ENCODE measurements at places on chromosomes 2 and 18.

DNA sequence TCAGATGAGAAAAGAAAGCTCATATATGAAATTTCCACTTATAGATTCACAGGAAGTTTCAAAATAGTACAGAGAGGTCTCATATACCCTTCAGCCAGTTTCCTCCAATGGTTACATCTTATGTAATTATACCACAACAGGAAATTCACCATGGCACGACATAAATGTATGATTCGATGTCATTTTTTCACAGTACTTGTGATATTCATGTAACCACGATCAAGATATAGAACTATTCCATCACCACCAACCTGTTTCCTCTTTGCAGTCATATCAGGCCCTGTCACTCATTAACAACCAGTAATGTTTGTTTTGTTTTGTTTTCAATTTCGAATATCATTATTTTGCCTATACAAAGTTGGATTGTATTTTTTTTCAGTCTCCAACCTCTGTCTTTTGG, 314.3 kb upstream of the POU3F3 start:
- no peak for DNase-seq

GRCh38 chr2:152695763-152696162, 21.5 kb downstream of the PRPF40A start:
- no peak for DNase-seq

GRCh38 chr2:239233576-239233975, 167.2 kb downstream of the HDAC4 start:
- no peak for DNase-seq

- DNase-seq: no peak
Measured at GRCh38 chr2:41837610-41838009, 210.2 kb upstream of the PKDCC start.

DNA sequence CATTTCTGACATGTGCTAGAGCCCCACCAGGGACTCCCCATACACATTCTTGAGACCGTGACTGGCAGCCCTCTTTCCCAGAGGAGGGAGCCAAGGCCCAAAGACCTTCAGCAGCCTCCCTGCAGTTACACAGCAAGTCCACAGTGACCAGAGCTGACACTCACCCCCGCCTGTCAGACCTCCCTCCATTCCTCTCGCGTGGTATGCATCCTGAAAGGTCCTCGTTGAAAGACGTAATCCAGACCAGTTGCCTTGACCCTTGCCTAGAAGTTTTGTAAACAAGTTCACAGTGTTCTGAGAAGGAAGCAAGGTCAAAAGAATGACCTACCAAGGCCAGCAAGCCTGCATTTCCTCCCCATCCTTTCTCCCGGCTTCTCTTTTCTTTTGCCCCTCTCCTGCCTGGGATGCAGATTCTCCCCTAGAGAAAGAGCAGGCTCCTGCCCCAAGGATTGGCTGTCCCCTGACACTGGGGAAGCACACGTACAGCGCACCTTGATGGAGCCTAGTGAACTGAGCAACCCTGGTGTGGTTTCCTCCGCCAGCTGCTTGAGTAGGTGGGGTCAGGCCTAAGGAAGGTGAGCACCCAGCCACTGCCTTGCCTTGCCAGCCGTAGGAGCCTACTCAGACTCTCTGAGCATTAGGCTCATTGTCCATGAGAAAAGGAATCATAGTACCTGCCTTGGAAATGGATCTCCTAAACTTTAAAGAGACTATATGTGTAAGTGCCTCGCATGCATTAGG, 18.3 kb downstream of the TRIB2 start:
- no peak for DNase-seq

- peak; percentile 12 for DNase-seq
Measured at GRCh38 chr2:29920631-29921559, 491 bp downstream of the ALK start.

- no peak for DNase-seq
Measured at GRCh38 chr18:47950511-47950910, 20.1 kb upstream of the SMAD2 start.

- no peak for DNase-seq
Measured at GRCh38 chr2:80482276-80482675, 177.7 kb upstream of the LRRTM1 start.

- no peak for DNase-seq
Measured at GRCh38 chr2:62465741-62466502, 40.1 kb downstream of the TMEM17 start.

DNA sequence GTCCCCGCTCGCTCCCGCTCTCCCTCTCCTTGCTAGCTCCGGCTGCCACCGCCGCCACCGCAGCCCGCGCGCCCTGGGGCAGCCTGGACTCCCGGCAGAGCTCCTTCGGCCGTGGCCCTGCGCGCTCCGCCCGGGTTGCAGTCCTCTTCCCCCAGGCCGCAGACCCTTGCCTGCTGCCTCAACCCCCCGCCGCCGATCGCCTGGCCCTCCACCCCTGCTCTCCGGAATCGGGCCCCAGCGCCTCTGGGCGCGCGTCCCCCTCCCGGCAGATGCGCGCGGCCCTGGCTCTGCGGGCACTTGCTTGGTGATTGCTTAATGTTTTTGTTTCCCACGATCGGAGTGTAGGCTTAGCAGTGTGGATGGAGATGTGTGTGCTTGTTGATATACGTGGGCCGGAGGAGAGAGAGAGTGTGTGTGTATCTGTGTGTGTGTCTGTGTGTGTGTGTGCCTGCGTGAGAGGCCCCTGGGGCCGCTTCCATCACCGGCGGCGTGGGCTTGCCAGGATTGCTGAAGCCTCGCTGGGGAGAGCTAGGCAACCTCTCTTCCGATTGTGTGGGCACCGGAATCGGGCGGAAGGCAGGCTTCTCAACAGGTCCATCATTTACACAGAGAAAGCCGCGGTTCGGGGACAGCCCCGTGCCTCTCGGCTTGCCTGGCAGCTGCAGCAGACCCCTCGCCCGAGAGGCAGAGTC, 877 bp downstream of the INHBB start:
- DNase-seq: peak; percentile 4

DNA sequence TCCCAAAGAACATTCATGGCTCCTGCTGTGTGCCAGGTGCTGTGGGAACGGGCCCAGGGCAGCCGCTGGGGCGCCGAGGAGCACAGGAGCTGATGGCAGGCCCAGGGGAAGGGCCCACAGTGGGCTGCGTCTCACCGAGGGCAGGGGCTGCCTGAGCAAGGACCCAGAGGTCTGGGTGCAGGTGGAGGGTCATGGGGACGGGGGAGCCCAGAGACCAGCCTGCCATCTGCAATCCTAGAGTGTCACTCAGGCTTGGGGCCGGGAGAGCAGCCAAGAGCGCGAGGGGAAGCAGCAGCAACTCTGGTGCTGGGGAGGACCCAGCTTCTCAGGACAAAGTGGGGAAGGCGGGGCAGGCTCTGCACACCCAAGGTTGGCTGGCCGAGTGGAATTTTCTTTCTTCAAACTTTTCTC, 207.4 kb downstream of the HDAC4 start:
- DNase-seq: no peak

- no peak for DNase-seq
Measured at GRCh38 chr2:9315280-9315847, 108.0 kb downstream of the ITGB1BP1 start.

Data from NCI-H748 treated with DMSO at 0.1 percent for 48 hours (cell line).